ENCODE measurements at places on chromosomes 1 and 21. TPM values are rescaled to one million over a fixed set of nuclear protein-coding genes. Genes with fewer than 3 reads are reported as not detected.
A peak's percentile ranks its signal among the peaks of the same experiment; 100 is the strongest.

DNA sequence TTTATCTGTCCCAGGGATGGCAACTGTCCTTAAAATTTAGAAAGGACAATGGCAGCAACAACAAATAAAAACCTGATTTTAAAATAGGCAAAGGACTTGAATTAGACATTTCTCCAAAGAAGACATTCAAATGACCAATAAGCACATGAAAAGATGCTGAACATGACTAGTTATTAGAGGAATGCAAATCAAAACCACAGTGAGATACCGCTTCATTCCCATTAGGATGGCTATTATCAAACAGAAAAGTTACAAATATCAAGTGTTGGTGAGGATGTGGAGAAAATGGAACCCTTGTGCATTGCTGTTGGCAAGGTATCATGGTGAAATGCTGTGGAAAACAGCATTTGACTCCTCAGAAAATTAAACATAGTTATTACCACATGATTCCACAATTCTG is 120.7 kb downstream of the CRB1 start:
- H3K4me3 ChIP-seq, result no peak overlapping the region
- no peaks in the 10 kb centered on the region for H3K27me3 ChIP-seq
- no peaks in the 10 kb centered on the region for H3K4me1 ChIP-seq
- no peak for DNase-seq

- H3K27me3 ChIP-seq, result no peaks in the 10 kb centered on the region
- H3K36me3 ChIP-seq, result no peaks in the 10 kb centered on the region
- H3K27ac ChIP-seq, result no peak overlapping the region
- no peak overlapping the region for H3K4me3 ChIP-seq
- DNase-seq, result no peak
These were observed 462.9 kb upstream of the ADAMTS5 start for GRCh38 chr21:27429710-27430341.

DNA sequence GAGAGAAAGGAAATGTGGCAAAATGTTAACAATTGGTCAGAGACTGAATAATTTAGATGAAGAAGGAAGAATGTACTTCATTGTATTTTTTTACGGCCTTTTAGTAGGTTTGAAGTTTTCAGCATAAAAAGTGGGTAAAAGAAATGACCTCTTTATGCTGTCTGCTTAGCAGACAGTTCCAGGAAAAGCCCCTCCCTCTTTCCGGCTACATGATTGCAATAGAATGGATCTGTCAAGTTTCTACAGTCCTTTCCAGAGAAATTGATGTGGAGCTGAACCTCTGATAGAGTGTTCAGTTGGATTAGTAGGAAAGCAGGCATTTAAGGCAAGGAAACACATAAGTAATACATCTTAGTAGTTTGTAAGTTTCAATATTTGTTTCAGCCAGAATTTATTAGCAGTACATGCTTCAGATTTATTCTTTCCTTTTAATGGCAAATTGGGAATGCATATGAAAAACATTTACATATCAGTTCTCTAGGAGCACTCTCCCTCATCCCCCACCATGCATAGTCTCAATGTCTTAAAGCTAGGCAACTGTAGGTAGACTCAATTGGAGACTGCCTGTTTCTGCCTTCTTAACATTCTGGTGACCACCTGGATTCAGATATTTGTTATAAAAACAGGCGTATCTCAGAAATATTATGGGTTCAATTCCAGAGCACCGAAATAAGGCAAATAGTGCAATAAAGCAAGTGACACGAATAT is 36.4 kb downstream of the HS2ST1 start:
- no peaks in the 10 kb centered on the region for H3K27me3 ChIP-seq
- no peak for DNase-seq
- no peak overlapping the region for H3K27ac ChIP-seq

The RGS1 gene
- total RNA-seq, result 0.26 TPM

The HENMT1 gene
- total RNA-seq, result 5.9 TPM

DNA sequence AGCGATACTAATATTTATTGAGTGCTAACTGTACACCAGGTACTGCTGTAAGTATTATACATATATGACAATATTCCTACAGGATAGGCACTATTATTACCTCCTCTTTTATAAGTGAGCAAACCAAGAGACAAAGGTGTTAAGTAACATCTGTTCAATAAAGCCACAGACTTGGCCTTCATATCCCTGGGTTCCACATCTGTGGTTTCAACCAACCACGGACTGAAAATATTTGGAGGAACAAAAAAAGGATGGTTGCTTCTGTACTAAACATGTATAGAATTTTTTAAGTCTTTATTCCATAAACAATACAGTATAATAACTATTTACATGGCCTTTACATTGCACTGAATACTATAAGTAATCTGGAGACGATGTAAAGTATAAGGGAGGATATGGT is 95.1 kb downstream of the RERE start:
- no peak for DNase-seq
- peaks cover 47% of the 10 kb centered on the region for H3K4me1 ChIP-seq
- no peaks in the 10 kb centered on the region for H3K27me3 ChIP-seq
- no peak overlapping the region for H3K4me3 ChIP-seq
- peak overlapping the region; percentile 9 for H3K27ac ChIP-seq

The CRNN gene
- total RNA-seq, result not detected

DNA sequence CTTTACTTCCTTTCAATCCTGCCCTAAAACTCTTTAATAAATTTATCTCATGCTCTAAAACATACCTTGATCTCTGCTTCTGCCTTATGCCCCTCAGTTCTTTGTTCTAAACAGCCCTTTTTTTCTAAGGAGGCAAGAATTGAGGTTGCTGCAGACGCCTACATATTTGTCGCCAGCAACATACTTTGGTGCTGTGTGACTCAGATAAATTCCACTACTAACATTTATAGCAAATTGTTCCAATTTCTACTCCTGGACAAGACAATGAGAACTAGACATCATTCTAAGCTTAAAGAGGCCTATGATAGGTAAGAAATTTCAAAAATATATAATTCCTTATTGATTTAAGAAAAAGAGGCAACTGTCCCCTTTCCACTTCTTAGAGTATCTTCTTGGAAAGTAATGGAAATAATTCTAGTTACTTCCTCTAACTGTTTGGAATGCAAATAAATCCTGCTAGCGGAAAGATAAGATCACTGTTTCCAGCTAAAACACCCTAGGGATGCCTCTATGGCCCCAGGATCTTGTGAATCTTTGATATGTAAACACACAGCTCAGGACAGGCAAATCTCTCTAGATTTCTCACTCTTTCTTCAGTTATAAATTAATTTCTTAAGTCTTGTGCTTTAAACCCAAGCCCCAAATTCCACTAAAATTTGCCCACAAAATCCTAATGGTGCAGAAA is 869.1 kb downstream of the KCNT2 start:
- no peak overlapping the region for H3K27ac ChIP-seq
- H3K27me3 ChIP-seq, result no peaks in the 10 kb centered on the region
- DNase-seq, result no peak
- peaks cover 1% of the 10 kb centered on the region for H3K4me1 ChIP-seq

DNA sequence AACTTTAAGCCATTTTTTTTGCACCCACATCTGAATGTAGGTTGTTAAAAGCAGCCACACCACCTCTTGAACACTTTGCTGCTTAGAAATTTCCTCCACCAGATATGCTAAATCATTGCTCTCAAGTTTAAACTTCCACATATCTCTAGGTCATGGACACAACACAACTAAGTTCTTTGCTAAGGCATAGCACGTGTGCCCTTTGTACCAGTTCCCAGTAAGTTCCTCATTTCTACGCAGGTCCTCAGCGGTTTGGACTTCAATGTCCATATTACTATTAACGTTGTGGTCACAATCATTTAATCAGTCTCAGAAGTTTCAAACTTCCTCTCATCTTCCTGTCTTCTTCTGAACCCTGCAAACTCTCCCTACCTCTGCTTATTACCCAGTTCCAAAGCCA is 661.6 kb upstream of the PKN2 start:
- H3K36me3 ChIP-seq, result no peaks in the 10 kb centered on the region
- H3K4me1 ChIP-seq, result no peaks in the 10 kb centered on the region
- H3K27me3 ChIP-seq, result no peaks in the 10 kb centered on the region

The ANKRD65 gene
- total RNA-seq, result 18.1 TPM

The ALG14 gene
- 10.5 TPM for total RNA-seq

- H3K27ac ChIP-seq, result no peak overlapping the region
- peaks cover 26% of the 10 kb centered on the region for H3K4me1 ChIP-seq
- peaks cover 12% of the 10 kb centered on the region for H3K36me3 ChIP-seq
- H3K4me3 ChIP-seq, result no peak overlapping the region
- no peaks in the 10 kb centered on the region for H3K27me3 ChIP-seq
These were observed 6.7 kb downstream of the GADD45A start for GRCh38 chr1:67691712-67692111.

DNA sequence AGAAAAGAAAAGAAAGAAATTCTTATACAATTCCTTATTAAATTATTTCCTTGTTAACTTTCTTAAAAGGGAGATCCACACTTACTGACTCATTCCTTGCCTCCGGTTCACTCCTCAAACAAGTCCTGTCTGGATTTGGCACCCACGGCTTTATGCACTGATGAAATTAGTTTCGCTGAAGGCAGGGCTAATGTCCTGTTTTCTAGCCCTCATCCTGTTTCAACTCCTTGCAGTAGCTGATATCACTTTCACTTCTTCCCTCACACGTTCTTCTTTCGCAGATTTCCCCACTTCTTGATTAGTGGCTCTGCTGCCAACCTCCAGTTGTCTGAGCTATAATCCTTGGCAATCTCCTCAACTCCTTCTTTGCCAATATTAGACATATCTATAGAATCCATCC is 215.2 kb downstream of the URB2 start:
- H3K4me3 ChIP-seq, result no peak overlapping the region
- DNase-seq, result no peak
- H3K4me1 ChIP-seq, result peaks cover 18% of the 10 kb centered on the region

The TNFAIP8L2 gene
- not detected for total RNA-seq

DNA sequence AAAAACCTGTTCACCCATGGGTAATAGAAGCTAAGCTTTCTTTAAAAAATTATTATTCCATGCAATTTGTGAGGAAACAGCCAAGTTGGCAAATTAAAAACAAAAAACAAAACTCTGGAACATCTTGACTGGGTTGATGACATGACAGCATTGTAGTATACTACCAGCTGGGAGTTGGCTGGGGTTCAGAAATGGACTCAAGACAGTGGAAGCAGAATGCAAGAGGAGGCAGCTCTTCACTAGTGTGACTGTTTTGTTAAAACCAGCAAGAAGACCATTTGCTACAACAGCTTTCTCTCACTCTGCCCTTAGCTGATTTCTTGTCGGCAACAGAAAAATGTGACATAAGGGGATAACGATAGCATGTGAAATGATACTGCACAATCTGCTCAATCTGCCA is 1298.9 kb upstream of the ADGRL4 start:
- no peaks in the 10 kb centered on the region for H3K27me3 ChIP-seq
- H3K27ac ChIP-seq, result no peak overlapping the region
- H3K4me3 ChIP-seq, result no peak overlapping the region
- H3K36me3 ChIP-seq, result no peaks in the 10 kb centered on the region

DNA sequence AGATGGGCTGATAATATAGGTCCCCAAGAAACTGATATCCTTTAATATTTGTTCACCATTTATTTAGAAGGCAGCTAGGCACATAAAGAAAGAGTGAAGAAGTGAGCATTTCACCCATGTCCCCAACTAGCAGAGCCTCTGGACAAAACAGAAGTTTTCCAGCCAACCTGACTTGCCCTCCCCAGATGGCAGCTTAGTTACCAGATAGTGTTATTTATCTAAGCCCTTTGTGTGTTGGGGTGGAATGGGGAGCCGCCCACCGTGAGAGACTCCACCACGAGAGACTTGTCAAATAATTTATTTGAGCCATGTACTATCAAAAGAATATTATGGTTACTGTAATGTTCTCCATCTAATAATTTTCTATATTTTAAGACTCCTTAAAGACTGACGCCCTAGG is 54.9 kb upstream of the C1orf198 start:
- peak overlapping the region; percentile 91 for H3K27ac ChIP-seq
- H3K27me3 ChIP-seq, result no peaks in the 10 kb centered on the region
- H3K36me3 ChIP-seq, result peaks cover 33% of the 10 kb centered on the region
- DNase-seq, result no peak
- peaks cover 12% of the 10 kb centered on the region for H3K4me1 ChIP-seq

DNA sequence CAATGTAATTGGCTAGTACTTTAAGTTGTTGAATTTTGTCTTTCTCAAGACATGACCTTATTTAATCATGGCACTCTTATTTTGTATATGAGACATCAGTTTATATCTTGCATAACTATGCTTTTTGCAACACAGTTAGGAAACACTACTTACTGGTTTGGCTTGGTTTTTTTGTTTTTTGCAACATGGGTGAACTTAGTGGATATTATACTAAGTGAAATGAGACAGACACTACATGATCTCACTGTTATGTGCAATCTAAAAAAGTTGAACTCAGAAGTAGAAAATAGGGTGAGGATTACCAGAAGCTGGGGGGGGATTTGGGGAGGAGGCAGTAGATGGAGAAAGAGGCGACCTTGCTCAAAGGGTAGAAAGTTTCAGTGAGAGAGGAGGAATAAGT is 132.1 kb downstream of the PLA2G4A start:
- DNase-seq, result no peak
- no peak overlapping the region for H3K27ac ChIP-seq
- no peaks in the 10 kb centered on the region for H3K27me3 ChIP-seq
- no peaks in the 10 kb centered on the region for H3K36me3 ChIP-seq
- no peak overlapping the region for H3K4me3 ChIP-seq
- H3K4me1 ChIP-seq, result no peaks in the 10 kb centered on the region

GRCh38 chr1:34800214-34800613 is 7.4 kb downstream of the GJA4 start:
- H3K4me1 ChIP-seq, result peaks cover 22% of the 10 kb centered on the region
- peaks cover 8% of the 10 kb centered on the region for H3K27me3 ChIP-seq
- peaks cover 14% of the 10 kb centered on the region for H3K36me3 ChIP-seq
- H3K27ac ChIP-seq, result no peak overlapping the region
- H3K4me3 ChIP-seq, result no peak overlapping the region

- no peak overlapping the region for H3K4me3 ChIP-seq
- no peak for DNase-seq
- H3K27ac ChIP-seq, result no peak overlapping the region
- no peaks in the 10 kb centered on the region for H3K36me3 ChIP-seq
- peaks cover 23% of the 10 kb centered on the region for H3K4me1 ChIP-seq
- no peaks in the 10 kb centered on the region for H3K27me3 ChIP-seq
These were observed 169.7 kb upstream of the RAB4A start for GRCh38 chr1:229101011-229101871.

DNA sequence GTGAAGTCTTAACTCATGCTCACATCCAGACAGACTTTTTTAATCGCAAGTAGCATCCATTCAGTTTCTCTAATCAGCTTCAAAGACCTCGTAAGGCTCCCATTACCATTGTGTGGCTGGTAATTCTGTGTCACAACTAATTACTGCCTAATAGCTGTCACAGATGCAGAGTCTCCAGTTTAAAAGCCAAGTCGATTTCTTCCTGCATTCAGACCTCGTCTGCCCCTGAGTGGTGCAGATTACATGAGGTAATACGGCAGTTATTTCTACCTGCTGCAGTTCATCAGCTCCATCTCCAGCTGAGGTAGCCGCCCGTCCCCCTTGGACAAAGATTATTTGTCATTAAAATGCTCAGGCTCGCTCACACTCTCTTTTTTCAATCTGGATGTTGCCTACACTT is 34.4 kb upstream of the OLIG2 start:
- no peaks in the 10 kb centered on the region for H3K36me3 ChIP-seq
- H3K27me3 ChIP-seq, result peaks cover 21% of the 10 kb centered on the region
- no peak overlapping the region for H3K4me3 ChIP-seq
- H3K27ac ChIP-seq, result no peak overlapping the region
- DNase-seq, result no peak
